Endodermal cell (in vitro differentiated cells): ENCODE measurements at places on chromosomes 4 and X.

DNA sequence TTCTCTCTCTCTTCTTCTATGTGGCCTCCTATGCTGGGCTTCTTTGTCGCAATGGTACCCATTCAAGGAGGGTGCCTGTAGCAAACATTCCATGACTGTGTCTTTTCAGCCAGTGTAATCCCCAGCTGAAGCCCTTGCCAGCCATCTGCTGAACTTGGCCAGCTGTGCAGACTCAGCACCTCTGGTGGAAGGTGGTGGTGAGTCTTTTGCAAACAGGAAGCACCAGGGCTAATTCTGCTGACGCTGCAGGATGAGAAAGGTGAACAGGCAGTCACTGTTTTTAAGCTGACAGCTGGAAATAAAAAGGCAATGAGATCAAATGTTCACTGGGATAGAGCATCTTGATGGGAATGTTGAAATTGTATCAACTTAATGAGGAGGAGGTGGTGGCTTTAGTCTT is 298.7 kb upstream of the CLNK start:
- peak; percentile 78 for DNase-seq

DNA sequence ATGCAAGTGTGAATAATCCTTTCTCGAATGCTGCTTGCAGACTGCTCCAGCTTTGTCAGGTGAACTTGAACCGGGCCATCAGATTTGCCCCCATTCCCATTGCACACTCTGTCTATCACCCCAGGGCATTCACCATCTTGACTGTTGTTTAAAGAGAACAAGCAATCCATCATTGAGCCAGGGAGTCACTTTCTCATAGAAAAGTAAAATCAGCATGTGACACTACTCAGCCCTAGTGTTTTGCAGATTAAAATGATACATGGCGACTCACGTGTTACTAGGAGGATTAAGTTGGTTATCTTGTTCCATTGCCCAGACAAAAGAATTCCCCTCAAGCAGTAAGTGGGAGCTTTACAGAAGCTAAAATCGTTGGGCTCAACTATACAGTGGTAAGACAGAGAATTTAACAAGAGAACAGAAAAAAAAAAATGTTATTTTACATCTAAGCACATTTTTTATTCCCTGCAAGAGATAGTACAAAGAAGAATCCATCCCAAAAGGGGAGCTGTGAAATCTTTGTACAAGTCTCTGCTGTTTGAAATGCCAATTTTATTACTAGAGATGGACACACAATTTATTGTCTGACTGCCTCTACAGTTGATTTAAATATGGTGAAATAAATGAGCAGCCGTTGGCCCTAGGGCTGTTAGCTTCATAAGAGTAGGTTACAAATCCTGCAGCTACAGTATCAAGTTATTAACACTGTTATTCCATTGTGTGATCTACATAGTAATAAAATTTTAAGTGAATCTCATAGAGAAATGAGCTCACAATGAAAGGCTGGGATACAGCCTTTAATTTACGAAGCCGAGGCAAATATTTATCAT is 67.5 kb downstream of the NEUROG2 start:
- no peak for DNase-seq

DNA sequence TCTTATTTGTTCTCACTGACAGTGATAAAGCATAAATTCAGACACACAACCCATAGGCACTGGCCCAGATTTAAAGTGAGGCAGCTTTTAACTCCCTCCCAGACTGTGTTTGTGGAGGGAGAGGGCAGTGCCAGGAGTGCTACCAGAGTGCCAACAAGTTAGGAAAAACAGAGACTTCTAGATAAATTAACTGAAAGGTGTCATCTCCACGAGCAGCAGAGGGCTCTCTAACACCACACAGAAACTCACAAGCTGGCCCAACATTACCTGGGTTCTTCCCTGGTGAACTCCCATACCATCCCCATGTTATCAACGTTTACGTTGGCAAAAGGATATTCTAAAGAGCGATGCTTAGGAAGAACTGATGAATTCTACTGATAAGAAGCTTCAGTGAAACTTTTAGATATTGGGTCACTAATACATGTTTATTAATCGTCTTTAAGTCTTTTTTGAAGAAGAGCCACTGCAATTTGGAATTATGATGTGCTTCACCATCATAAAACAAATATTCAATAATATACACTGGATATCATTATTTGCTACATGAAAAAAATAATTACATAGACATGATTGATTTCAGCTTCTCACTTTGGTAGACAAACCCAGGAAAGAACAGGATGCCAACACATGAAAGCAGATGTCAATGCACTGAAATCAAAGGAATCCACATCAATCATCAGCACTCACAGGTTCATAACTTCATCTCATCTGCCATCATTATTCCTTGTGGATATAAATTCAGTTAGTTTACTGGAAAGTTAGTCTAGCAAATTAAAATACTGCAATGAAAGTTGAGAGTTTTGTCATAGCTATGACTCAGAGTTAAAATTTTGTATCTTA is 121.2 kb upstream of the NAP1L5 start:
- peak; percentile 79 for DNase-seq

DNA sequence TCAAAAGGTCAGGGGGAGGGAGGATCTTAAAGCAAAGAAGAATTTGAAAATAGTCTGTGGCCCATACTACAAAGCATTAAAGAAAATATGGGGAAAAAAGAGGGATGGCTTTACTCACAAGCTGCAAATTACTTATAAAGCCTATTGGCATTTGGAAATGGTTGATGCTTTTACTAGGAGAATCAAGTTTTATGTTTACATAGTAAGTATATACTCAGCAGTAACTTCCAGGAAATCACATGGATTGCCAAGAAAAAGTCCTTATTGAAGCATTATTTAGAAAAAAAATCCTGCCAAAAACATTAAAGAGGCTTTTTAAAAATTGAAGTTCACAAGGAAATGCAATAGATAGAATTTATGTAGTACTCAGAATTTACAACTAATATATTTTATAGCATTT is 8.4 kb upstream of the SH3RF1 start:
- DNase-seq, result no peak

GRCh38 chrX:103211012-103211715 is 3.7 kb upstream of the BEX4 start:
- DNase-seq, result peak; percentile 83

- DNase-seq, result no peak
These were observed 35.8 kb downstream of the GPR82 start for GRCh38 chrX:41759817-41760216.

DNA sequence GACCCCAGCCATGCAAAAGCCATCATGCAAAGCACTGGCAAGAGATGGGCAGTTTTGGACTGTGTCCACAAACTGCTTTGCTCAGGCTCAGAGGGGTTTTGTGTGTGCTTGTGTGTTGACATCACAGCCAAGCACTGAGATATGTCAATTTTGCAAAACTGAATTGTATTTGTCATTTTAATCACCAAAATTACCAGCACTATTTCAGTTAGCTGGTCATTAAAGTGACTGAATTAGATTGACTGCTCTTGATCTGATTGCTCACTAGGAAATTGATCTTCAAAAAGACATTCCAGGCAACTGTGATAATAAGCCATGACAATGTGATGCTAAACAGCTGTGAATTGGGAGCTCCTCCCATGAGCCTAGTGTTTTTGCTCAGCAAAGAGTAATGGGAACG is 337.3 kb upstream of the GNPDA2 start:
- DNase-seq, result peak; percentile 52

GRCh38 chr4:99803566-99804101 is 13.0 kb upstream of the DAPP1 start:
- DNase-seq, result no peak

GRCh38 chr4:181685461-181685860 is 557.7 kb upstream of the TENM3 start:
- no peak for DNase-seq
